Activated B cell treated with CpG ODN at 0.5 μM for 24 hours (primary cell): ENCODE measurements at places on chromosomes 3 and 15. TPM values are rescaled to one million over a fixed set of nuclear protein-coding genes. Genes with fewer than 3 reads are reported as not detected.

GRCh38 chr3:114504941-114505628 is 211.3 kb downstream of the TIGIT start:
- no peak for DNase-seq
- no peaks in the 10 kb centered on the region for H3K27me3 ChIP-seq
- H3K4me1 ChIP-seq, result peaks cover 23% of the 10 kb centered on the region
- no peaks in the 10 kb centered on the region for H3K36me3 ChIP-seq
- no peak overlapping the region for H3K4me3 ChIP-seq
- H3K27ac ChIP-seq, result no peak overlapping the region

- H3K4me1 ChIP-seq, result no peaks in the 10 kb centered on the region
- no peaks in the 10 kb centered on the region for H3K27me3 ChIP-seq
- H3K36me3 ChIP-seq, result peaks cover 27% of the 10 kb centered on the region
- no peak overlapping the region for H3K4me3 ChIP-seq
- no peak for DNase-seq
- no peak overlapping the region for H3K27ac ChIP-seq
Measured at GRCh38 chr3:129501630-129502029, 26.8 kb upstream of the RHO start.

DNA sequence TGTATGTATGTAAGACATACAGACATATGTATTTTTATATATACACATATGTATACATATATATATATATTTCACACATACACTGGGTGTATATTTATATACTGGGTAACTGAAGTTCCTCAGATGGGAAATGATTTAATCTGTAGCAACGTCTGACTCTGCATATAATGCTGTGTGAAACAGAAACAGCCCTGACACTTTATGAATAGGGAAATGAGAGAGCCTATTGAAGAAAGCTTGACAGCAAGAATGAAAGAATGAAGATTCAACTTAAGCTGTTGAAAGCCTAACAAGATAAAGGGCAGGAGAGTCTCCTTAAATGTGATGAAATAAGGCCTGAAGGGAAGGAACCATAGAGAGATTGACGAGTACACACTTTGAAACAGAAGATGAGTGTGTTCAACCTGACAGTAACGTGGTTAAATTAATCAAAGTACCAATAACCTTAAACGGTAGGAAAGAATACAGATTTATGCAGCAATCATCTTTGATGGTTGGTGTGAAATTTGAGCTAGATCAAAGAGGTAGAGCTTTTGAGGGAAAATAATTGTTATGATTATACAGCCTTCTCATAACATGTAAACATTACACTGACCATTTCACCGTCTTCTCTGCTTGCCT is 169.9 kb downstream of the MECOM start:
- DNase-seq, result no peak
- peaks cover 2% of the 10 kb centered on the region for H3K27me3 ChIP-seq
- no peaks in the 10 kb centered on the region for H3K4me1 ChIP-seq
- no peaks in the 10 kb centered on the region for H3K36me3 ChIP-seq

DNA sequence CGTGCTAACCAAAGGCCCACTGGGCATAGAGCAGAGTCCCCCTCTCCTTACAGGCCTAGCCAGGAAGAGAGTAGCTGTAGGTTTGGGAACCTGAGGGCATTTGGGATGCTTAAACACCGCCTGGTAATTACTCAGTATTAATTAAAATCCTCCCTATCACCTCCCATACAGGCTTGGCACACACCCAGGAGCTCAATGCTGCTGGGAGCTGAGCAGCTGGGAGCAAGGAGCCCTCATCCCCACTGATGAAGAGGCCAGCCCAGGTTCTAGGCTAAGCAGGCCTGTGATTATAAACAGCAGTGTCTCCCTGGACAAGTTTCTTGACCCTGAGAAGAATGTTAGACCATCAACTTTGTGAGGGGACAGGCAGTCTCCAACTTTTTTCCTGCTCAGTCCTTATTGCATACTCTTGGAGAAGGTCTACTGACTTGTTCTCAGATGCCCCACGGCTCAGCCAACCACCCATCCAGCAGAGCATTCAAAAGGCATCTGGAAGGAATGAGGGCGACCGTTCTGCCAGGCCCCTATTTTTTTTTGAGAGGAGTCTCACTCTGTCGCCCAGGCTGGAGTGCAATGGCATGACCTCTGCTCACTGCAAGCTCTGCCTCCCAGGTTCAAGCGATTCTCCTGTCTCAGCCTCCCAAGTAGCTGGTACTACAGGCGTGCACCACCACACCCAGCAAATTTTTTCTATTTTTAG is 1.3 kb upstream of the PRKAR2A start:
- no peak overlapping the region for H3K27ac ChIP-seq
- no peaks in the 10 kb centered on the region for H3K27me3 ChIP-seq
- peaks cover 30% of the 10 kb centered on the region for H3K4me1 ChIP-seq
- no peak for DNase-seq

DNA sequence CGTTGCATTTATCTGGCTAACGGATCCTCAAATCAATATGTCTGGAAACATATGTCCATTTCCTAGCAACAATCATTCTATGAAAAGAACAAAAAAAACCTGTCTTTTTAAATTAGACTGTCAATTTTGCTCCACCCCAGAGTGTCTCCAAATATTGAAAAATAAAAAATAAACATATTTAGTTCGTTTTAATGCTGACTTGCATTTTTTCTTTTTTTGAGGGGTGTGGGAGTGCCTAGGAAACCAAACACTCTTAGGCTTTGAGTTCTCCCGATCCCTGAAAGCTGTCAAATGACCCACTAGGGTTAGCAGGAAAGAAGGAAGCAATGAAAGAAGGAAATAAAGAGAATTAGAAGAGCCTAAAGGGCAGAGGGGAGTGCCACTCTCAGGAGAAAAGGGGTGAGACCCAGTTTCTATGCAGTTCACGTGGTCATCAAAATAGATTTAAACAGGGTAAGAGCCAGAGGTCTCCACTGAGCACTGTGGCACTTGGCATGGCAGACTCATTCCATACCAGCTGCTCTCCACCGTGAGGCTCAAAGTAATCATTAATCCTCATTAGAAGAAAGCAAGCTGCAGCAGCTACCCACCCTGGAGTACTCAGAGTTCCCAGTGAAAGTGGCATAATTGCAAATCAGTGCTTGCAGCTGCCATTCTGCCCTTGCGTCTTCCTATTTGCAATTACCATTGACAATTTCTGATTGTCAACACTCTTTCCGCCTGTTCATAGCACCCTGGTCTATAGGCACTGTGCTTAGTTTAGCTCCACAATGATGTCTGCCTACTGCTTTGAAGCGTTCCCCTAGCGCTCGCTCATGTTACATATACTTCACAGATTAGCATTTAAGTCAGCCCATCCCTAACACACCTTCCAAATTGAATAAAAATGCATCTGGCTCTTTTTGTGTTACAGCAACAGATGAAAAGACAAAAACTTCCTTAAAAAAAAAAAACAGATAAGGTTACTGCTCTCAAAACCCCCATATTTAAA is 32.3 kb downstream of the PDZRN3 start:
- no peak overlapping the region for H3K27ac ChIP-seq
- H3K27me3 ChIP-seq, result peaks cover 2% of the 10 kb centered on the region
- no peak for DNase-seq
- H3K4me3 ChIP-seq, result no peak overlapping the region
- no peaks in the 10 kb centered on the region for H3K4me1 ChIP-seq

- H3K4me1 ChIP-seq, result peaks cover 17% of the 10 kb centered on the region
- H3K36me3 ChIP-seq, result no peaks in the 10 kb centered on the region
- H3K4me3 ChIP-seq, result no peak overlapping the region
- no peaks in the 10 kb centered on the region for H3K27me3 ChIP-seq
- no peak overlapping the region for H3K27ac ChIP-seq
- DNase-seq, result no peak
Measured at GRCh38 chr3:23996095-23996524, 51.0 kb downstream of the NR1D2 start.

DNA sequence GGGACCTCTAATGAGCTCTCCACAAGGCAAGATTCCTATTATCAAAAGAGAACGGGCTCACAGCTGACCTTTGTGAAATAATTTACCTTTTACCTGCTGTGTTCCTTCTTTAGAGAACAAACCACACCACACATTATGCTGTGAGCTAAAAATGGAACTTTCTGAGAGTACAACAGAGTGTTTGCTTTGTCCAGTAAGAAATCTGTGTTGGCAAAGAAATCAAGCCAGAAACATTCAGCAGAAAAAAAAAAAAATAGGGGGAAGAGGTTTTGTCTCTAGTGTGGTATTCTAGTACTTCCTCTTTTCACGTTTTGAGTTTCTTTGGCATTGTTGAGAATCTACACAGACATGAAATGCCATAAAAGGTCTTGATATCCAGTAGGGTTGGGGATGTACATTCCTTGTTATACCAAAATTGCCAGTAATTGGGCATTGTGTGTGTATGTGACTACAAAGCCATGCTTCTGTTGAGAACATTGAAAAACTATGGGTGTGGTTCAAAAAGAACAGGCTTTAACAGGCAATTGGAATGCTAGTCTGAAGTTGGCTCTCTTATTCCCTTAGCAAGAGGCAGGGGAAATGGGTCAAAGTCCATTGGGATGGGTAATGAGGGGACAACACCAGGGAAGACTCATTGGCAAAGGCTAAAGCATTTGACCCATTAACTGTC is 273.5 kb downstream of the NEK10 start:
- no peaks in the 10 kb centered on the region for H3K27me3 ChIP-seq
- no peak for DNase-seq
- H3K4me3 ChIP-seq, result no peak overlapping the region

- no peak overlapping the region for H3K4me3 ChIP-seq
- H3K36me3 ChIP-seq, result peaks cover 66% of the 10 kb centered on the region
- H3K4me1 ChIP-seq, result no peaks in the 10 kb centered on the region
- H3K27ac ChIP-seq, result no peak overlapping the region
Measured at GRCh38 chr3:57911593-57911992, 96.6 kb upstream of the FLNB start.

DNA sequence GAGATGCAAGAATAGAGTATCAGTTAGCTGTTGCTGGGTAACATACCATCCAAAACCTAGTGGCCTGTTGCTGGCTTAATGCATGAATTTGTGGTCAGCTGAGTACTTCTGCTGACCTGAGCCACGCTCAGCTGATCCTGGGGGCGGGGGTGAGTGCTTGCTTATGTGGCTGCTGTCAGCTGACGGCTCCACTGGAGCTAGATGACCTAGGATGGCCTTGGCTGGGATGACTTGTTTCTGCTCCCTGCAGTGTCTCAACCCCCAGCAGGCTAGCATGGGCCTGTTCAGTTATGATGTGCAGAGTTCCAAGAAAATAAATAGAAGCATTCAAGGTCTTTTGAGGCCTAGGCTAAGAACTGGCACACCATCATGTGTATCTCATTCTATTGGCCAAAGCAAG is 63.9 kb downstream of the FBLN2 start:
- no peak for DNase-seq
- H3K27ac ChIP-seq, result no peak overlapping the region
- no peaks in the 10 kb centered on the region for H3K4me1 ChIP-seq
- no peak overlapping the region for H3K4me3 ChIP-seq
- H3K27me3 ChIP-seq, result peaks cover 6% of the 10 kb centered on the region
- H3K36me3 ChIP-seq, result peaks cover 14% of the 10 kb centered on the region

GRCh38 chr3:157390713-157391515 is 45.7 kb upstream of the PTX3 start:
- DNase-seq, result no peak
- no peaks in the 10 kb centered on the region for H3K27me3 ChIP-seq
- no peaks in the 10 kb centered on the region for H3K36me3 ChIP-seq
- no peak overlapping the region for H3K4me3 ChIP-seq
- no peak overlapping the region for H3K27ac ChIP-seq
- H3K4me1 ChIP-seq, result no peaks in the 10 kb centered on the region

DNA sequence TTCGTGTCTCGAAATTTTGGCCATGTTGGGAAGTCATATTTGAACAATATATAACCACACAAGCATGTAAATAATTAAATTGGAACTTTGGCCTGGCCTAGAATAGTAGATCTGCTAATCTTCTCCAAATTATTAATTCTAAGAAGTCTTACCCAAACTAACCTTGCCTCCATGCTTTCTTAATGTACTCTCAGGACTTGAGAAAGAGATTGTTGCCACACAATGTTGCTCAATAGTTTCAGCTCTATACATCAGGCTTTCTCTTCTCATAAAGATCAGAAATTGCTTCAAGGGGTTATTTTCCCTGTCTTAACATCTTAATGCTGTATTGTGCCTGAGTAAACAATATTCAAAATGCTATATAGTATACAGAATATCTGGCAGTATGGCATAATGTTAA is 202.7 kb upstream of the LRIG1 start:
- no peak overlapping the region for H3K4me3 ChIP-seq
- DNase-seq, result no peak
- H3K36me3 ChIP-seq, result no peaks in the 10 kb centered on the region
- no peaks in the 10 kb centered on the region for H3K4me1 ChIP-seq

DNA sequence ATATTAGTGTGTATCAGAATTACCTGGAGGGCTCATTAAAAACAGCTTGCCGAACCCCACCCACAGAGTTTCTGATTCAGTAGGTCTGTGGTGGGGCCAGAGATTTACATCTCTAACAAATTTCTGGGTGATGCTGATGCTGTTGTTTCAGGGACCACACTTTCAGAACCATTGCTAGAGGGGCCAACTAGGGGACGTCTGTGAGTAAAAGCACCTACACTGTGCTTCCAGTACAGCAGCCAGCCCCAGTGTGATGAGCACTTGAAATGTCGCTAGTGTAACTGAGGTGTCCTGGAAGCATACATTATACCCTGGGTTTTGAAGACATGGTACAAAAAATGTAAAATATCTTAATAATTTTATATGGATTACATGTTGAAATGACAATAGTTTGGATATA is 33.0 kb downstream of the AGTR1 start:
- no peak overlapping the region for H3K4me3 ChIP-seq
- no peak for DNase-seq
- H3K27ac ChIP-seq, result no peak overlapping the region
- no peaks in the 10 kb centered on the region for H3K36me3 ChIP-seq

DNA sequence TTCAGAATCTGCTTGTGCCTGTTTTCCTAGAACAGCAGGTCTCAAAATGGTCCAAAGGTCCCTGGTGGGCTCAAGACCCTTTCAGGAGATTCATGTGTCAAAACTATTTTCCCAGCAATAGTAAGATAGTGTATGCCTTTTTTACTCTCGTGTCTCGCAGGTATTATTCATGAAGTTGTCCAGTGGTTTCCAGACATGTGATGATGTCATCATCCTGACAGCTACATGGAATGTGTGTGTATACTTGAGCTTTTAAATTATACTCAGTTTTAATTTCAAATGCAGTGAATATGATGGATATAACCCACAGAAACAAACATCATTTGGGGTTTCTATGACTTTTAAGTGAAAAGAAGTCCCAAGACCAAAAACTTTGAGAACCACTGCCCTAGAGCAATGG is 288.6 kb downstream of the NTRK3 start:
- H3K27ac ChIP-seq, result no peak overlapping the region
- no peaks in the 10 kb centered on the region for H3K4me1 ChIP-seq
- H3K36me3 ChIP-seq, result no peaks in the 10 kb centered on the region
- no peak overlapping the region for H3K4me3 ChIP-seq

BOC gene
- total RNA-seq, result 0.33 and 0.91 TPM in 2 replicates

CHRFAM7A gene
- 0.95 TPM in 1 of 2 replicates, not detected in the other for total RNA-seq

SH2D7 gene
- not detected in 2 replicates for total RNA-seq

SRP14 gene
- 183 and 217 TPM in 2 replicates for total RNA-seq

GALNT15 gene
- not detected in 2 replicates for total RNA-seq

ACVR2B gene
- 1.4 TPM in 2 replicates for total RNA-seq

FES gene
- 19.7 and 27.4 TPM in 2 replicates for total RNA-seq

TMEM158 gene
- total RNA-seq, result 0.13 TPM in 1 of 2 replicates, not detected in the other

GOLGA8G gene
- total RNA-seq, result not detected in 2 replicates

CD86 gene
- total RNA-seq, result 31.2 and 31.7 TPM in 2 replicates
